ENCODE measurements at places on chromosomes 2 and 18. TPM values are rescaled to one million over a fixed set of nuclear protein-coding genes. Genes with fewer than 3 reads are reported as not detected.
A peak's percentile ranks its signal among the peaks of the same experiment; 100 is the strongest.

DNA sequence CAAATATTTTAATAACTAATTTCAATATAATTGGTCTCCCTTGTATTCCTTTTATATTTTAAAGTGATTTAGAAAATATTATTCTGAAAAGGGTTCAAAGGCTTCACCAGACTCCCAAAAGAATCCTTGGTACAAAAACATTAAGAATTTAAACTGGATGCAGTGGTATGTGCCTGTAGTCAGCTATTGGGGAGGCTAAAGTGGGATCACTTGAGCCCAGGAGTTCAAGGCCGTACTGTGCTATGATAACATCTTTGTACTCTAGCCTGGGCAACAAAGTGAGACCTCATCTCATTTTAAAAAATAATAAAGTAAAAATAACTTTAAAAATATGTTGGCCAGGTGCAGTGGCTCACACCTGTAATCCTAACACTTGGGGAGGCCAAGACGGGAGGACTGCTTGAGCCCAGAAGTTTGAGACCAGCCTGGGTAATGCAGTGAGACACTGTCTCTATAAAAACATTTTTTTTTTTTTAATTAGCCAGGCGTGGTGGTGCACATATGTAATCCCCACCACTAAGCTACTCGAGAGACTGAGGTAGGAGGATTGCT is 14.7 kb downstream of the NCL start:
- no peak for DNase-seq
- H3K4me1 ChIP-seq, result no peaks in the 10 kb centered on the region
- peaks cover 1% of the 10 kb centered on the region for H3K27me3 ChIP-seq
- no peak overlapping the region for H3K27ac ChIP-seq
- no peak overlapping the region for H3K4me3 ChIP-seq

DNA sequence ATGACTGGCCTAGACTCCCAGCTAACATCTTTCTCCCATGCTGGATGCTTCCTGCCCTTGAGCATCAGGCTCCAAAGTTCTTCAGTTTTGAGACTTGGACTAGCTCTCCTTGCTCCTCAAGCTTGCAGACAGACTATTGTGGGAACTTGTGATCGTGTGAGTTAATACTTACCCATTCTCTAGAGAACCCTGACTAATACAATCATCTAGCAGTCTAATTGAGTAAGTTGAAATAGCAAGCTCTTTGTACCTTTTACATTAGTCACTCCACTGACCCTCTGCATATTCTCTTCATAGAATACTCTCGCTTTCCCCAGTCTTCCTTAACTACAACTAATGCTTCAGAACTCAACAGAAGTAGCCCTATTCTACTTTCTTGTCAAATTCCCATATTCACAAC is 434.6 kb upstream of the NXPH2 start:
- H3K4me1 ChIP-seq, result no peaks in the 10 kb centered on the region
- no peaks in the 10 kb centered on the region for H3K36me3 ChIP-seq
- no peak overlapping the region for H3K4me3 ChIP-seq
- H3K27ac ChIP-seq, result peak overlapping the region; percentile 36
- DNase-seq, result no peak

- H3K36me3 ChIP-seq, result peaks cover 7% of the 10 kb centered on the region
- H3K4me3 ChIP-seq, result no peak overlapping the region
- DNase-seq, result no peak
- H3K27me3 ChIP-seq, result peaks cover 3% of the 10 kb centered on the region
Measured at GRCh38 chr2:191666226-191666625, 11.7 kb upstream of the NABP1 start.

- no peaks in the 10 kb centered on the region for H3K4me1 ChIP-seq
- no peaks in the 10 kb centered on the region for H3K27me3 ChIP-seq
- DNase-seq, result no peak
- H3K36me3 ChIP-seq, result peaks cover 13% of the 10 kb centered on the region
Measured at GRCh38 chr2:188235364-188235763, 56.3 kb upstream of the GULP1 start.

Gene IL1RL1
- total RNA-seq, result not detected

- DNase-seq, result no peak
- peaks cover 6% of the 10 kb centered on the region for H3K27me3 ChIP-seq
- H3K36me3 ChIP-seq, result no peaks in the 10 kb centered on the region
- no peak overlapping the region for H3K4me3 ChIP-seq
- no peaks in the 10 kb centered on the region for H3K4me1 ChIP-seq
Measured at GRCh38 chr2:190877436-190877835, 3.2 kb upstream of the GLS start.

Gene DNAH7
- 0.56 TPM for total RNA-seq

GRCh38 chr2:50315336-50315735 is 716.6 kb downstream of the NRXN1 start:
- no peak for DNase-seq
- no peaks in the 10 kb centered on the region for H3K36me3 ChIP-seq
- H3K27ac ChIP-seq, result no peak overlapping the region
- no peaks in the 10 kb centered on the region for H3K27me3 ChIP-seq

DNA sequence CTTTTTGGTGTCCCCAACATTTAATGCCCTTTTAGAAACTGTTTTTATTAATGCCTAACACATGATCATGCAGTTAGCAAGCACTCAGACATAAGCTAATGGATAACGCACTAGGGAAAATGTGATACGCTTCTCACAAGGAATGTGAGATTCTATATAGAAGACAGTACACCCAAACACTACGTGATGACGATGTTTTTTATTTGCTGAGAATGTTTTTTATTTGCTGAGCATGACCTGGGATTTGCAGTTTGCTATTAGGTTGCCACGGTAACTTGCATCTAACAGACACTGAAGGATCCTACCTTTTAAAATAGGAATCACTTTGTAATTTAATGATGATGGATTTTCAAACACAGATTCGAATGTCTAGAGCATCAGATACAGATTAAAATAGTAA is 4.9 kb downstream of the SMC6 start:
- no peak for DNase-seq
- no peaks in the 10 kb centered on the region for H3K36me3 ChIP-seq
- H3K4me3 ChIP-seq, result no peak overlapping the region
- H3K27ac ChIP-seq, result no peak overlapping the region
- H3K27me3 ChIP-seq, result peaks cover 3% of the 10 kb centered on the region
- H3K4me1 ChIP-seq, result peaks cover 10% of the 10 kb centered on the region

Gene STARD6
- not detected for total RNA-seq

- no peak overlapping the region for H3K4me3 ChIP-seq
- peaks cover 9% of the 10 kb centered on the region for H3K4me1 ChIP-seq
- no peak overlapping the region for H3K27ac ChIP-seq
Measured at GRCh38 chr2:85958731-85959130, 69.9 kb upstream of the ST3GAL5 start.

DNA sequence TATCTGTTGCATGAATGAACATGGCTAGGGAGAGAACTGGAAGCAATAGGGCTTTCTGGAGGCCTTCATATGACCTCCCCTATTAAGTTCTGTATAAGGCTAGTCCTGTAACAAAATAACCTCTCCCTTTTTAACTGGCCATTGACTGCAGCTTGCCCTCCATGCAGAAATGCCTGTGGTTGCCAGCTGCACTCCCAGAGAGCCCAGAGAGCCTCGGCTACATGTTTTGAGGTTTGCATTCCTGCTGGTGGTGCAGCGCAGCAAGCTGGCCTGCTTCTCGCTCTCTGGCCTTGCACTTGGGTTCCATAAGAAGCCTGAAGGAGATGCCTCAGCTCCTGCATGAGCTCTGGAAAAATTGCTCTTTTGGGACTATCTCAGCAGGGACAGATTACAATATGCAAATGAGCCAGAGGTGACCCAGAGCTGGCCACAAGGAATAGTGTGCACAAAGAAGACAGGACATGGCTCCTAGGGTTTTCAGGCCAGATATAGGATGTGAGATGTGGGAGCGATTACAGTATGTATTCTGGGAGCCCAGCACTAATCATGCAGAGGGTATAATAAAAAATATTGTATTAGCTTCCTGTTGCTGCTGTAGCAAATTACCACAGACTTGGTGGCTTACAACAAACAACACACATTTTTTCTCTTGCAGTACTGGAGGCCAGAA is 186.7 kb downstream of the INSIG2 start:
- H3K4me3 ChIP-seq, result no peak overlapping the region
- no peak overlapping the region for H3K27ac ChIP-seq
- DNase-seq, result no peak
- H3K27me3 ChIP-seq, result no peaks in the 10 kb centered on the region

Gene CTNNA2
- 76.2 TPM for total RNA-seq

Gene NTSR2
- not detected for total RNA-seq

- peaks cover 23% of the 10 kb centered on the region for H3K4me1 ChIP-seq
- H3K36me3 ChIP-seq, result no peaks in the 10 kb centered on the region
Measured at GRCh38 chr2:16653799-16654198, 11.8 kb downstream of the CYRIA start.

GRCh38 chr2:187168720-187169713 is 279.0 kb downstream of the CALCRL start:
- H3K27ac ChIP-seq, result no peak overlapping the region
- no peak overlapping the region for H3K4me3 ChIP-seq
- H3K4me1 ChIP-seq, result no peaks in the 10 kb centered on the region

DNA sequence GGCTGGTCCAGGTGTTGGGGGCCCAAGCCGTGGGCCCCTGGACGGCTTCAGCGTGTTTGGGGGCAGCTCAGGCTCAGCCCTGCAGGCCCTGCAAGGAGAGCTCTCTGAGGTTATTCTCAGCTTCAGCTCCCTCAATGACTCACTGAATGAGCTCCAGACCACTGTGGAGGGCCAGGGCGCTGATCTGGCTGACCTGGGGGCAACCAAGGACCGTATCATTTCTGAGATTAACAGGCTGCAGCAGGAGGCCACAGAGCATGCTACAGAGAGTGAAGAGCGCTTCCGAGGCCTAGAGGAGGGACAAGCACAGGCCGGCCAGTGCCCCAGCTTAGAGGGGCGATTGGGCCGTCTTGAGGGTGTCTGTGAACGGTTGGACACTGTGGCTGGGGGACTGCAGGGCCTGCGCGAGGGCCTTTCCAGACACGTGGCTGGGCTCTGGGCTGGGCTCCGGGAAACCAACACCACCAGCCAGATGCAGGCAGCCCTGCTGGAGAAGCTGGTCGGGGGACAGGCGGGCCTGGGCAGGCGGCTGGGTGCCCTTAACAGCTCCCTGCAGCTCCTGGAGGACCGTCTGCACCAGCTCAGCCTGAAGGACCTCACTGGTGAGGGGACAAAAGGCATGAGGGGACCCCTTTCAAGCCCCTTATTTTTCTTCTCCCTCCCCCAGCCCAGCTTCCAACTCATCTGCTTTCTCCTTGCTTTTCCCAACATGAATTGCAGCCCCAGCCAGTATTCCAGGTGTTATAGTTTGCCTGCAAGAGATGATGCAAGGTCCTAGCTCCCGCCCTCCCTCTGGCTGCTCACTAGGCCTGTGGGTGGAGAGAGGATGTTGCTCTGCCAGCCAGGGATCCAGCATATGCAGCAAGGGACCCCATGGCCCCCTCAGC is 2.9 kb upstream of the KHK start:
- H3K27me3 ChIP-seq, result peaks cover 12% of the 10 kb centered on the region
- H3K4me1 ChIP-seq, result peaks cover 23% of the 10 kb centered on the region
- peak overlapping the region; percentile 55 for H3K4me3 ChIP-seq
- no peak overlapping the region for H3K27ac ChIP-seq
- H3K36me3 ChIP-seq, result peaks cover 6% of the 10 kb centered on the region

Gene MALL
- total RNA-seq, result 0.49 TPM

DNA sequence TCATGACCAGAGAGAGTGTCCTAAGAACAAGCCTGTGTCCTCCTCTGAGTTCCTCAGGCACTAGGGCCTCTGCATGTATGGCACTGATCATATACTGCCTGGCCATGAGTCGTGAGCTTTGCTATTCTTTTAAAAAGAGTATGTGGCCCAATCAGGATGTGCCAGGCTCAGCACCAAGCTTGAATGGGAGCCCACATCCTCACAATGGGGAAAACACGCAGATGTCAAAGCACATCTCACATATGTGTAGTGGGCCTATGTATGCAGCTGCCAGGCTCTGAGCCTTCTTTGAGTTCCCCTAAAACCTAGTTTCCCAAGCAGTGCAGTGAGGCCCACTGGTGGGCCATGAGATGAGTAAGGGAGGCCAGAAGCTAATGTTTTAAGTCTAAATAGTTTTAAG is 69.9 kb upstream of the SLC1A4 start:
- peaks cover 5% of the 10 kb centered on the region for H3K36me3 ChIP-seq
- H3K27me3 ChIP-seq, result peaks cover 1% of the 10 kb centered on the region
- DNase-seq, result no peak
- no peak overlapping the region for H3K4me3 ChIP-seq
- H3K27ac ChIP-seq, result no peak overlapping the region
- peaks cover 4% of the 10 kb centered on the region for H3K4me1 ChIP-seq

- H3K27ac ChIP-seq, result no peak overlapping the region
- H3K36me3 ChIP-seq, result peaks cover 10% of the 10 kb centered on the region
- no peaks in the 10 kb centered on the region for H3K27me3 ChIP-seq
- H3K4me3 ChIP-seq, result no peak overlapping the region
- no peak for DNase-seq
- no peaks in the 10 kb centered on the region for H3K4me1 ChIP-seq
Measured at GRCh38 chr2:158079672-158080071, 22.0 kb upstream of the UPP2 start.

DNA sequence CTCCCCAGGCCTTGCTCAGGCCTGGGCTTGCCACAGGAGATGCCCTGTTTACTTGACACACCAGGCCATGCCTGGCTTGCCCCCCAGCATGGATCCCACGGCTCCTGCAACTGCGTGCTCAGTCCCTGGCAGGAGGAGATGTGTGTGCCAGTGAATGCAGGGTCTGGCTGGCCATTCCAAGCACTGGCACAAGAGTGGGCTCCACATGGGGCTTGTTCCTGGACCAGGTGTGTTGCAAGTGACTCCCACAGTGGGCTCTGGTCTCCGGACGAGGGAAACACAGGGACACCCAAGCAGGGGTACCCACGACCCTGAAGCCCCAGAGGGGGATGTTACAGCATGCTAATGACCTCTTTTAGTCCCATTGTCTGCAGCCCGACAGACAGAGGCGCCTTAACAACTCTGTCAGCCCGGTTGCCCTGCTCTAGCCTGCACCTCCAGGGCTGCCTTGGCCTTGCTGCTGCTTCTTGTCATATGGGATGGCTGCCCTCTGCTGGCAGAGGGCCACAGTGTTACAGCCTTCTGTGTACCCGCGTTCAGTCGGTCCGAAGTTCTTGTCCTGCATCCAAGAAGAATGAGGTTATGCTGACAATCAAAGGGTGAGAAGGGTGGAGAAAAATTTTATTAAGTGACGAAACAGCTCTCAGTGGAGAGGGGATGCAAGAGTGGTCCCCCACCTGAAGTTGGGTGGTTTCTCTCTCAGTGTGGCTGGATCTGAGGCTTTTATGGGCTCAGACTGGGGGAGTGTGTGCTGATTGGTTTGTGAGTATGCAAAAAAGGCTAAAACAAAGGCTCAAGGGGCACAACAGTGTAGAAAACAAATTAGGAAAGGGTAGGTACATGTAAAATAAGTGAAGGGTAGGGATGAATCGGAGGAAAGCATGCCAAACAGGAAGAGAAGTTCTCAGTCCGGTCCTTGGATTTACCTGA is 180.4 kb downstream of the MBD5 start:
- no peaks in the 10 kb centered on the region for H3K4me1 ChIP-seq
- no peak overlapping the region for H3K4me3 ChIP-seq
- peaks cover 6% of the 10 kb centered on the region for H3K36me3 ChIP-seq

Gene HAUS1
- 32.2 TPM for total RNA-seq

Gene CCDC68
- not detected for total RNA-seq

Gene C2orf66
- 0.34 TPM for total RNA-seq

Gene KRTCAP3
- 4.2 TPM for total RNA-seq

Gene PMS1
- total RNA-seq, result 45.0 TPM

Gene UCN
- 1.9 TPM for total RNA-seq

GRCh38 chr2:14567561-14567960 is 65.0 kb upstream of the LRATD1 start:
- no peaks in the 10 kb centered on the region for H3K27me3 ChIP-seq
- no peak overlapping the region for H3K27ac ChIP-seq
- no peak for DNase-seq
- no peaks in the 10 kb centered on the region for H3K36me3 ChIP-seq
- H3K4me3 ChIP-seq, result no peak overlapping the region

GRCh38 chr18:69840445-69840844 is 107.2 kb downstream of the CD226 start:
- peaks cover 3% of the 10 kb centered on the region for H3K27me3 ChIP-seq
- H3K4me1 ChIP-seq, result no peaks in the 10 kb centered on the region
- no peak for DNase-seq
- no peaks in the 10 kb centered on the region for H3K36me3 ChIP-seq

Gene ACADL
- not detected for total RNA-seq
